ENCODE measurements at places on chromosomes 11 and 22.

DNA sequence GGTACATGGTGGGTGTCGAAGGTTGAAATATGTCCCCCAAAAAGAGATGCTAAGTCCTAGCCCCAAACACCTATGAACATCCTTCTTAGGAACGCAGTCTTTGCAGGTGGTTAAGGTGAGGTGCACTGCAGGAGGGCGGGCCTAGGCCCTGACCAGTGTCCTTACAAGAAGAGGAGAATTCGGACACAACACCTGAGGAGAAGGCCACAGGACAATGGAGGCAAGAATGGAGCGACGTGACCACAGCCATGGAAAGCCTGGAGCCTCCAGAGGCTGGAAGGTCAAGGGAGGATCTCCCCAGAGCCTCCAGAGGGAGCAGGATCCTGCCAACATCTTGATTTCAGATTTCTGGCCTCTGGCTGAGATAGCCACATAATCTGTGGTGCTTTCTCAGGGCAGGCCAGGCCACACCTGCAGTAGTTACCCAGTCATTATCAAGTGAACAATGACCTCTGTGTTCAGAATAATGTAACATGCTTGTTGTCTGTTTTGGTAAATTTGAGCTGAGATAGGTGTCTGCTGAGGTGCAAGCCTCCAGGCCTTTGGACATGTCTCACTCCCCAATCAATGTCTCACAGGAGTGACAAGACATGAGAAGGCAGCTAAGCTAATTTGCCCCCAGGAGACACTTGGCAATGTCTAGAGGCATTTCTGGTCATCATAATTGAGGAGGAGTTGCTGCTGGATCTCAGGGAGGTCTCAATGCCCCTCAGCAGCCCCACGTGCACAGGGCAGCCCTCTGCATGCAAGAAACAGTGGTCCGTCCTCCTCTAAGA, 498.9 kb downstream of the BRD1 start:
- no peak for DNase-seq

GRCh38 chr11:65298131-65298535, 16.5 kb upstream of the CDC42EP2 start:
- DNase-seq = no peak

GRCh38 chr22:48577014-48577690, 1250.5 kb downstream of the BRD1 start:
- no peak for DNase-seq

GRCh38 chr11:63737718-63738117, 30.9 kb downstream of the ZFTA start:
- no peak for DNase-seq

DNA sequence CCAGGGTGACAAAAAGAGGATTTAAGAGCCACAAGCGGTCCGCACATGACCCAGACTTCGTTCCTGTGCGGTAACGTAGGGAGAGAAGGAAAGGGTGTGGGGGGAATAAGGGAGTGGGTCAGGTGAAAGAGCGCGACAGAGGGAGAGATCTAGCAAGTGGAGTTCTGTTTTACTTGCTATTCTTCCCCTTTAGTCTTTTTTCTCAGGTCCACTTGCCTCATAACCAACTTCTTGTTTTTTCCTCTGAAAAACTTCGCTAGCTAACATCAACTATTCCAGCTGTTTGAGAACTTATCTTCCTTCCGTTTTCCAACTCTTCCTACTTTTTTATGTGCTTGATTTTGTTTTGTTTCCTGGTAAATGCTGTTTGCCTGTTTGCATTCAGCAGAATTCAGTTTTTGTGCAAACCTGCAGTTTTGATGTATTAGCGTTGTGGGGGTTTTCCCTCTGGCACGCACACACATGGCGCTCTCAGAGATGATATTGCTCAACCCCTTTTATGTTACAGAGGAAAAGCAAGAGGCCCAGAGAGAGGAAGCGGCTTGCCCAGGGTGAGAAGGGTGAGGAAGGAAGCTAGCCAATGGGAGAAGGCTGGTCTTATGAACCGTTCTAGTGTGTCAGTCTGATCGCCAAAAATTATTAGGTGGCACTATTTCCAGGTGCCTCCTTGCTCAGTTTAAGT, 592 bp upstream of the CTSC start:
- peak; percentile 65 for DNase-seq

All from CD4-positive, alpha-beta T cell treated with Interleukin-17A for 4 hours (primary cell).